Stimulated activated CD4-positive, alpha-beta T cell treated with anti-CD3 and anti-CD28 coated beads, TNF-alpha, amount 100 ng/mL, for 48 hours (primary cell): ENCODE measurements at places on chromosomes 1 and 21.

GRCh38 chr1:62746086-62746808 is 37.7 kb upstream of the ATG4C start:
- DNase-seq: no peak

GRCh38 chr21:46355161-46356004 is 31.4 kb downstream of the PCNT start:
- DNase-seq: no peak

- no peak for DNase-seq
Measured at GRCh38 chr1:84508510-84508909, 2.1 kb upstream of the GNG5 start.

- DNase-seq: no peak
Measured at GRCh38 chr1:51863384-51863783, 15.1 kb downstream of the NRDC start.

DNA sequence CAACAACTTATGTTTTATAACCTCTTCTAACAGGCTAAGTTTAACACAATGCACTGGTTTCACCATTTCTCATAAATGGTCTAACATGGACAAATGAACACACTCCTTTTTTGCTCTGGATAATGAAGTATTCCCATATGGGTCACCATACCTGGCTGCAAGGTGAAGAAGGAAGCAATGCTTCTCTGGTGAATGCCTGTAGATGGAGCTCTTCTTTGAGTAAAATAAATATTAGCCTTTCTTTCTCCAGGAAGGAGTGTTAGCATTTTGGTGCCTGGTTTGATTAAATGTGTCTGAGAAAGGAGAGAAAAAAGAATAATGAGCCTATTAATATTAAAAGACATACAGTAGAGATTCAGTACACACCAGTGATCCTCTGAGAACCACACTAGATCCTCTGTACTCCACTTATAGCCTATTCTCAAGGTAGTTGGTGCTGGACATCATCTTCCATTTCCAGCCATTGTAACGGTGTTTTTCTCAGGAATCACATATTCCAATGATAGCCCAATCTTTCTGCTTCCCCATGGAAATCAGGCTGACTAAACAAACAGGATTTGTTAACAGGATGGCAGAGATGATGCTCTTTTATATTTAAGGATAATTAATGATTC is 17.6 kb downstream of the MTFR1L start:
- DNase-seq: no peak

DNA sequence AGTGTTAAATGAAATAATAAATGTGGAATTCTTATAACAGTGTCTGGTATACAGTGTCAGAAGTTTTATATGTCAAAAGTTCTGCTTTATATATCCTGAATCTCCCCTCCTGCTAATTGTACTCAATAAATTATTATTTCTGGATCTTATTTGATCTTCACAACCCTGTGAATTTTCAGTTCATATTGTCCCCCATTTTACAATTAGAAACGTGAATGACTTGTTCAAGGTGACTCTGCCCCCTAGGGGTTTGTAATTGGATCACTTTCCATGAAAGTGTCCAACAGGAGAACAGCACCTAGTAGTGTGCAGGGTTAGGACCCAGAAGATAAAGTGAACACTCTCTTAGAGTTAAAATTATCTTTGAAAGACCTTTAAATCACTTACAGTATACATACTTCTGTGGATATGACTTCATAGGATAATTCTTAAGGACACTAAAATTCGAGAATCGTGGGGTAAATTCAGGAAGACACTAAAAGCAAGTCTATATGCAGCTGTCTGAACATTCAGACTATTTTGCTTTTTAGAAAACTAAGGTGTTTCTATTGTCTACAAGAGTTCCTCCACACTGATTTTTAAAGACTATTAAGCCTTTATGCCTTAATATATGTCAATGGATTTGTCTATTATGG is 4.5 kb upstream of the DDR2 start:
- no peak for DNase-seq

DNA sequence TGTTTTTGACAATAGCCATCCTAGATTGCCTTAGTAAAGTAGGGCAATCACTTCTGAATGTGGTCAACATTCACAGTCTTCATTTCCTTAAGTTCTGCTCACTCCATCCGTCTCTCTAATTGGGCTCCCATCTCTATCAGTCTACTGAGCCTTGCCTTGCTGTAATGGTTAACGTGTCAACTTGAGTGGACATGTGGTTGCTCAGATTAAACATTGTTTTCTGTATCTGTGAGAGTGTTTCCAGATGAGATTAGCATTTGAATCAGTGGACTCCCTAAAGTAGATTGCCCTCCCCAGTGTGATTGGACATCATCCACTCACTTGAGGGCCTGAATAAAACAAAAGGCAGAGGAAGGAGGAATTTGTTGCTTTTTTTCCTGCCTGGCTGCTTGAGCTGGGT is 26.4 kb downstream of the C1orf216 start:
- no peak for DNase-seq

DNA sequence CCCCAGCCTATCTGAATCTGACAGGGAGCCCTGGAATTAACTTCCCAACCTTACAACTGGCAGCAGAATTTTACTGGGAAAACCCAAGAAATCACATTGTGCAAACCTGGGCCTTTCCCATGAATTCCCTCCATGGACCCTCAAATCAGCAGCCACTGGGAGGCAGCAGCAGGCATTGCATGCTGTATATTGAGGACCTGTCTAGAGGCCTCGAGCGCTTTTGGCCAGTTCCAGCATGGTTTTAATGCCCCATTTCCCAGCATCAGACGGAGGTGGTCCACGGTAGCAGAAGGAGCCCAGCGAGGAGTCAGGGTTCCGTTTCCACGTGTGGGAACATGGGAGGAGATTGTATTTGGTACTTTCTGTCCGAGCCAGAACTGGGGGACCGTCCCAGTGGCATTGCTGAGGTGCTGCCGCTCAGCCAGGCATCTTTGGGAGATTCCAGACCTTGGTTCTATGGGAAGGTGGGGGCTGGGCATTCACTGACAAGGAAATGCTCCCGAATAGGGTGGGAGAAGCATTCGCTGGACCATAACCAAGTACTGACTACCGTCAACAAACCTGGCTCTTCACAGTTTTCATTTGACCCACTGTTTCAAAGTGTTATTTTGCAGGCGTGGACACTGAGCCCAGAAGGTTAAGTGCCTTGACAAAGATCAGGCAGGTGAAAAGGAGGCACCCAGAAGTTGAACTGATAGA is 15.9 kb downstream of the BMP8A start:
- no peak for DNase-seq

- DNase-seq: no peak
Measured at GRCh38 chr1:115280064-115280463, 58.0 kb downstream of the NGF start.

DNA sequence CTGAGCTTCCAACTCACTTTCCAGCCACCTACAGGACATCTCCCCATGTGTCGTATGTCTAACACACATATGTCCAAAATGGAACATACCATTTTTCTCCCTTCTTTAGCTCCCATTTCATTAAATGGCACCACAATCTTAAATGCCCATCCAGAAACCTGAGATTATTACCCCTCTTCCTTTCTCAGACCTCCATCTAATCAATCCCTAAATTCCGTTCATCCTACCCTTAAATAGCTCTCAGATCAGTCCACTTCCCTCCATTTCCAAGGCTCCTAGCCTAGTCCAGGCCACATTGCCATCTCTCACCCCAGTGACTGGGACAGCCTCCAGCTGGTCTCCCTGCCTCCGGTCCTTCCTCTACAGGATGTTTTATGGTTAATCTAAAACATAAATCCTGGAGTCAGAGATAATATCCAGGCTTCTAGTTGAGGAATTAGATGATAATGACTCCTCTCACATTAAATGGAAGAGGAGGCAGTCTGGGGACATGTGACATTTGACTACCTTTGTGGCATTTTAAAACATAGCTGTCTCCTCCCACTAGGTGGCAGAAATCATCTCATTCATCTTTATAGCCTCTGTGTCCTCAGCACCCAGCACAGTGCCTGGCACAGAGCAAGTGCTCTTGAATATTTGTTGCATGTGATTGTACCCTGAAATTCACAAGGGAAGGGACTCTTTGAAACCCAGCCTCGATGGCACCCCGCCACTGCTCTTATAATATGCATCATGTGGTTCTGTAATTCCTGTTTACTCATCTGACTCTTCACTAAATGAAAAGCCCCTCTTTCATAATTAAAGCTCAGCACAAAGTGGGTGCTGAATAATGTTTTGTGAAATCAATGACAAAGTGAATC is 102.3 kb downstream of the TMEM53 start:
- DNase-seq: no peak

DNA sequence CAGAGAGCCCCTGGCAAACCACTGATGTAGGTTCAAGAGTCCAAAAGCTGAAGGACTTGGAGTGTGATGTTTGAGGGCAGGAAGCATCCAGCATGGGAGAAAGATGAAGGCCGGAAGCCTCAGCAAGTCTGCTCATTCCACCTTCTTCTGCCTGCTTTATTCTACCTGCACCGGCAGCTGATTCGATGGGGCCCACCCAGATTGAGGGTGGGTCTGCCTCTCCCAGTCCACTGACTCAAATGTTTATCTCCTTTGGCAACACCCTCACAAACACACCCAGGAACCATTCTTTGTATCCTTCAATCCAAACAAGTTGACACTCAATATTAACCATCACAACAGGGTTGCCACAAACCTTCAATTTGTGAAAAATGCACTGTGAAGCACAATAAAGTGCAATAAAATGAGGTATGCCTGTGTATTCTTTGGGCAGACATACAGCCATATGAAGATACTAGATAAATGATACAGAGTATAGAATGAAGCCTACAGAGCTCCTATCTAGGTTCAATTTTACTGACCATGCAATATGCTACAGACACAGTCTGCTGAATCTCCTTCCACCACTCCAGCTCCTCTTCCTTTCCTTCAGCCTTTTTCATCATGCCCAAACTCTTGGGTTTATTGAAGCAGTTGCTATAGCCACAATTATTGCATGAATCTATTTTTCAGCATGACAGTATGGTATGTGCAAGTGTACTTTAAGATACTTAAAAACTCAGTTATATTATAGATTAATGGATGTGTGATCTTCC is 24.0 kb upstream of the CDC42BPA start:
- no peak for DNase-seq

GRCh38 chr1:44714944-44715571 is 15.9 kb downstream of the RNU5D-1 start:
- DNase-seq: peak; percentile 51

DNA sequence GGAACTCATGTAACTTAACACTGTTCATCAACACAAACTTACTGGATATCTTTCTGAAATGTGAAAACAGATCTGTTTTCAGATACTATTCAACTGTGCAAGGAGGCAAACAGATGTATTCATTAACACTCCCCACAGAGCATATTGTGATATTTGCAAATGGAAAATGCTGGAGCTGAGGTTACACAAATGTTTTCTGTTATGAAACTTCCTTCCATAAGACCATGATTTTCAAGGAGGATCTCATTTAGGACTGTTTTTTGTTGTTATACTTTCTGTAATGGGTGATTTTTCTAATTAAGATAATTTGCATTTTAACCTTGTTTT is 56.1 kb downstream of the GABPA start:
- DNase-seq: no peak

- no peak for DNase-seq
Measured at GRCh38 chr1:41783189-41783639, 135.5 kb downstream of the HIVEP3 start.

- DNase-seq: no peak
Measured at GRCh38 chr1:178143730-178144690, 50.1 kb downstream of the RASAL2 start.

DNA sequence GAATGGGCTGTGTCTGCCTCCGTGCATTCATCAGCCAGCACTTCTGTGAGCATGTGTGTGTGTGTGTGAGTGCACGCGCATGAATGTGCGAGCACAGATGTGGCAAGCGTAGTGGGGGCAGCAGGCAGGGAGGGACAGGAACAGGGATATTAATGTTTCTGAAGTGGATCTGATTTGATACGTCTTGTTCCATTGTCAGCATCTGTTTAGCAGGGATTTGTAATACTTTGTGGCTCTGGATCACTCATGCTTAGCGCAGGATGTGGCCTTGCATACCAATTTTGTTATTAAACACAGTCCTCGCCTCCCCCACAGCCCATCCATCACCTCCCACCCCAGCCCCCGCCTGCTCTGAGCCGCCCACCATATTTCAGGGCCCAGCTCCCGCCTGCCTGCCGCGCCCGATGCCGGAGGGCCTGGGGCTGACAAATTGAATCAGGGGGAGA is 52.4 kb downstream of the TMEM53 start:
- no peak for DNase-seq

GRCh38 chr1:179153217-179153616 is 71.3 kb downstream of the TOR3A start:
- no peak for DNase-seq

GRCh38 chr1:47883963-47884362 is 113.2 kb downstream of the TRABD2B start:
- DNase-seq: no peak

- DNase-seq: no peak
Measured at GRCh38 chr1:54120018-54120697, 32.6 kb downstream of the CDCP2 start.

- DNase-seq: no peak
Measured at GRCh38 chr1:6174621-6175410, 5.3 kb downstream of the CHD5 start.

DNA sequence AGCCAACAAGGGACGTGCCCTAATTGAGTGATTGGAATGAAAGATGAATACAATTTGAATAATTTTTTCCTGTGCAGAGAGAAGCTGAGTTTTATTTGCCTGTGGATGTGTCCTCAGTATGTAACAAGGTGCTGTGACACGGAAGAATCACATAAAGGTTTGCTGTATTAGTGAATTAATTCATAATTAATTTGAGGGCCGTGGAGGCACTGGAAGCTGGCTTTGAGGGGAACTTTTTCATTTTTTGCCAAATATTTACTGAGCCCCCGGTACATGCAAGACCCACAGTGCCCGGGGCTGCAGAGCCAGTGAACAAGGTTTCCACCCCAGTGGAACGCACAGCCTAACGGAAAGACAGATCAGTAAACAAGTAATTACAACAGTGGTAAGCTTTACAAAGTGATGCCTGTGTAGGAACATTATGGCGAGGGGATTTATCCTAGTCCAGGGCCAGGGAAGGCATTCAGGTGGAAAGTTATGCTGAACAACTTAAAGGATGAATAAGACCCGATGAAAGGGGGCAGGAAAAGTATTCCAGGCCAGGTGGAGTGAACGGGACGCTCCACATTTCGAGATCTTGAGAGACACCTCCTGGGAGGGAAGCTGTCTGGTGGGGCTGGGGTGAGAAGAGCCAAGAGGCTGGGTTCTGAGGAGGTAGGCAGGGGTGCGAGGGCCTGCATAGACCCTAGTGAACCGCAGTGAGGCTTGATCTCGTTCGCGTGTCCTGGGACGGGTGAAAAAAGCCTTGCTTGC is 773 bp upstream of the RCC2 start:
- DNase-seq: no peak

GRCh38 chr1:227766015-227766634 is 30.9 kb downstream of the SNAP47 start:
- peak; percentile 39 for DNase-seq

GRCh38 chr1:21618561-21619374 is 50.4 kb downstream of the RAP1GAP start:
- DNase-seq: no peak
